ENCODE measurements at places on chromosomes 5 and 9.

GRCh38 chr5:5149154-5149553 lies 9.0 kb downstream of the ADAMTS16 start:
- no peak for DNase-seq

- DNase-seq, result no peak
These were observed 215.8 kb downstream of the EDIL3 start for GRCh38 chr5:84168841-84169240.

DNA sequence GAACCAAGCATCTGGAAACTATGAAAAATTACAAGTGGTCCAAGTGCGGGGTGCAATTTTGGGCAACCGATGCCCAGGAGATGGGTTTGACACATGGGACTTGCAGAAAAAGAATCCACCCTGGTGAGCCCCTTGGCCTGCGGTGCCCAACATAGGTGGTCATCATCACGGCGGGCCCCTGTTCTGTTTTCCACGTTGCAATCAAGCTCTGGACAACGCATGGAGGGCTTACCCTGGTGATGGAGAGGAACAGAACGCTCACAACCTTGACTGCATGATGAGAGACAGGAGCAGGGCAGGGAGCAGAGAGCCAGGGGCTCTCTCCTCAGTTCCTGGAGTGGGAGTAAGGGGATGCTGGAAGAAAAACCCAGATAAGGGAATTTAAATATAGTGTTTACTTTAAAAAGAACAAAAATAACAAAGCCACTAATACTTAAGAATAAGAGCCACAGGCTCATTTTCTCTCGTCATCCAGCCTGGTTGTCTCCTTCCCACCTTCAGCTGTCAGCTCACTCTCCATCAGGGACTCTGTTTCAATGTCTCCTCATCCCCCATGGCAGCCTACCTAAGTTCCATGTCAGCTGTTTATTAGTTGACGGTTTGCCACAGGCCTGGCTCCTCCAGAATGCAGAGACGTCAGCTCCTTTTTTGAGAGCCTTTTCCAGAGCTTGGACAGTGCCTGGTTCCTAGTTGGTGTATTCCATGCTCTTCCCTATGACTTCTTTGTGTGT lies 172.1 kb downstream of the GADD45G start:
- no peak for DNase-seq

- DNase-seq, result no peak
These were observed 238.5 kb downstream of the KDM4C start for GRCh38 chr9:6996061-6996854.

GRCh38 chr5:116424951-116425350 lies 149.7 kb downstream of the SEMA6A start:
- DNase-seq, result no peak

GRCh38 chr9:121466142-121466541 lies 33.5 kb downstream of the GGTA1 start:
- no peak for DNase-seq

DNA sequence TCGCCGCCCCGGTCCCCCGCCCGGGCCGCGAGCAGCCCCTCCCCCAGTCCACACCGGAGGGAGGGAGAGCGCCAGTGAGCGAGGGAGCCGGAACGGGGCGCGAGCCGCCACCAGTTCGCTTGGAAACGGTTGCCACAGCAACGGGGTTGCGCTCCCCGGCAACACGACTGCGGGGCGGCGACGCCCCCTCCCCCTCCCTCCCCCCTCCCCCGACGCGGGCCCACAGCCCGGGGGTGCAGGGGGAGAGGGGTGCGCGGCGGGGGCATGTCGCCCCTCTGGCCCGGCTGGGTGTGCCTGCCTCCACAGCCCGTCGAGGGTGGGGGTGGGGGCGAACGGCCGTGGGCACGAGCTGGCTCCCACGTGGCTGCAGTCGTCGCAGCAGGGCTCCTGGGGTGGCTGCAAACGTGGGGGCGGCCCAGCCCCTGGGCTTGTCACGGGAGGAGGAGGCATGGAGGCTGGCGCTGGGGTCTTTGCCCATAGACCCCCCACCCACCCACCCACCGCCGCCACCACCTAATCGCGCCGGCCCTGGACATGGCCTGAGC lies 524 bp downstream of the PRR7 start:
- DNase-seq, result peak; percentile 87

DNA sequence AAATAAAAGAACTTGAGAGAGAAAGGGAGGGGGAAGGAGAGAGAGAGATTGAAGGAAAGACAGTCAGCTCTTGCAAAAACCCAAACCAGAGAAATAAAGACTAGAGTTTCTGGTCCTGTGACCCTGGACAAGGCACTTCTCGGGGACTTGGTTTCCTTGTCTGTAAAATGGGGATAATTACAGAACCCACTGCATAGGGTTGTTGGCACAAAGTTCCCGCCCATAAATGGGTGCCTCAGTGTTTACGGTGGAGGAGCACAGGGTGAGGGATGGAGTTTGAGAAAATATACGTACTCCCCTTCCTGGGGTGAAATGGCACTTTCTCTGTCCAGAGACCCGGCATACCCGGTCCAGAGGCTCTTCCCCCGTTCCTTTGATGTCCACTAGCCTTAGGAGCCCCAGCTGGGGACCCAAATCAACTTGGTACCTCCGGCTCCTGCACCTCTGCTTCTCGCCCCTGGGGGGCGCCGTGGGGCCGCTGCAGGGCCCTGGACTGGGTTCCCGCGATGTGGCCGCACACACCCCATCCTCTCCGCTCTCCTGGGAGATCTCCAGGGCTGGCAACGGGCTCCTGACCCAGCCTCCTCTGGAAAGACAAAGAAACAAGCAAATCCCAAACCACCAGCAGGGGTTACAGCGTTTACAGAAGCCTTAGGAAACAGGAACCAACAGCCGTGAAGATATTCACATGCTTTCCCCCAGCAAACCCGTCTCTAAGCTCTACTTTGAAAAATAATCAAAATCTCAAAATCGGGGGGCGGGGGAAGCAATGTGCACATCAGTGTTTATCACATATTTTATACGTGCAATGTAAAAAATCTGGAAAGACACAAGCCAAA lies 26.3 kb downstream of the PTGES start:
- peak; percentile 53 for DNase-seq

DNA sequence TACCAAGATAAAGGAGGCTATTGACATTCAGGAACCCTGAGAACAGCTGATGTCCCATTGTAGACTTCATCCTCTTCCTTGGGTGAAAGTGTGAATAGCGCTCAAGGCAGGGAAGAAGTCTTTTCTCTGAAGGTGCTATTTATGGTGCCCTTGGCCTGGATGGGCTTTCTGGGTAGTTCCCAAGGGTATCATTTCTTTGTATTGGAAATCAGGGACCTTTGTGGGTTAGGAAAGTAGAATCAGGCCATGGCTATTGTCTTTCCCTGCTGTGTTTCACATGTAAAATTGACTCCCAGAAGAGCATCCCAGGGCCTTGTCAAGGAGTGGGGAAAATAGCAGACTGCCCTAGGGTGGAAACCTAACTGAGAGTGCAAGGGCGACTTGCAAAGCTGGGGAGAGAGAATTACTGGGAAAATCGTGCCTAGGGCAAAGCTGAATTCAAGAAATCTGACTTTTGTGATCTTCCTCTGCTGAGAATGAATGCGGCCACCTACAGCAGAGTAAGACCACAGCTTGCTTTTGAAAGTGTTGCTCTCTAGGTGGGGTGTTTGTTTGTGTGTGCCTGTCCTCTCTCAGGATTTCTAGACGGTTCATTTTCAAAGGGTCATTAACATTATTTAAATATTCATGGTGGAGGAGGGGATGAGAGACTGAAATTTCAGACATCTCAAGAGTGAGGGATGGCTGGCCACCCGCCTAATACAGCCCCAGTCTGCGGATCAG lies 160.6 kb downstream of the C9orf152 start:
- DNase-seq, result no peak

DNA sequence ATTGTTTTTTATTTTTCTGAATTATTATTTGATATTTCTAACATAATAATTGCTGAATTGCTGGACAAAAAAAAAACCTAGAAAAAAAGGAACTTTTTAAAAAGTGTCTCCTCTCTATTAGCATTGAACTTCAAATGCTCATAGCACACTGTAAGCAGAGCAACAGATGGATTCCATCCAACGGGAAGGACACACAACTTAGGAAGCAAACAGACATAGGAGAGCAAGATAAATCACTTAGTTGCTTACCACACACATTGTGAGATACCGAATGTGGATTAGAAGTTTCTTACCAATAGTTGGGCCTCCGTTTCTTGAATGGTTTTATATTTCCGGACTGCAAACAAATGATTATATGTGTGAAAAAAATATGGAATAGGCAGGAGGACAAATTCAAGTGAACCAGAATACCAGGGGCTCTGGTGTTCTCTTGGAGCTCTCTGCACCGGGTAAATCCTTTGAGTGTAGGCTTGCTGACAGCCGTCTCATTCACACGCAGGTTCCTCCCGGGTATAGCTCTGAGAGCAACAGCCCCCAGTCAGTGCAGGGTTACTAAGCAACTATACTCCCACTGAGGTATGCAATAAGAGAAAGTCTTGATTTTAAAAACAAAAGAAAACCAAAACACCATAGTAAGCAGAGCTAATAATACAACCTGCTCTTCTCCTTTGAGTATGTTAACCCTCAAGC lies 217.6 kb downstream of the TMEM167A start:
- DNase-seq, result no peak

- DNase-seq, result no peak
These were observed 299.6 kb downstream of the EPB41L4A start for GRCh38 chr5:112119508-112119907.

DNA sequence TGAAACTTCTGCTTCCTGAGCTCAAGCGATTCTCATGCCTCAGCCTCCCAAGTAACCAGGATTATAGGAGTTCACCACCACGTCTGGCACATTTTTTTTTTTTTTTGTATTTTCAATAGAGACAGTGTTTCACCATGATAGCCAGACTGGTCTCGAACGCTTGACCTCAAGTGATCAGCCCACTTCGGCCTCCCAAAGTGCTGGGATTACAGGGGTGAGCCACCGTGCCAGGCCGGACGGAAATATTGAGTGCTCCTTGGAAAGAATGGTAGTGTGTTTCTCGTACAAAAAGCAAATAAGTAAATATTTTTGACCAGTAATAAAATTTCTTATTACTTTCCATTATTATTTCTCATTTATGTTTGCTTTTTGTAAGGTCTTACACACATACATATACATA lies 1307.9 kb upstream of the CDH6 start:
- DNase-seq, result no peak

- DNase-seq, result no peak
These were observed 70.0 kb downstream of the IRX2 start for GRCh38 chr5:2681476-2681875.

- DNase-seq, result no peak
These were observed 27.5 kb downstream of the CDH6 start for GRCh38 chr5:31221001-31221400.

- no peak for DNase-seq
These were observed 228.8 kb upstream of the ZNF462 start for GRCh38 chr9:106634183-106634582.

DNA sequence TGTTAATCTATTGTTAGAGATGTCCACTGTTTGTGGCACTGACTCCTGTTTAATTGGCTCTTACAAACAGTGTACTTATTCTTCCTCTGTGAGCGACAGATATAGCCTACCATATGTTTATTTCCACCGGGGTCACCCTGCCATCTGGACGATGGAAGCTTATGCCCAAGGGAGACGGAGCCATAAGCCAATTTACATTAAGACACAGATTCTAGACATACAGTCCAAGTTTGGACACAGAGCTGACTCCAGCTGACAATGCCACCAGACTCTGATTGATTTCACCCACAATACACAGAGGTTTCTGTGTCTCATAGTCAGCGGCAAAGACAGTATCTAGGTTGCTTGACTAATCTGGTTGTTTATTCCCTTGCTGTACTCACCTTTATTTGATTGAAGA lies 198.9 kb downstream of the ENC1 start:
- no peak for DNase-seq

- no peak for DNase-seq
These were observed 48.1 kb upstream of the SH3PXD2B start for GRCh38 chr5:172502410-172502809.

GRCh38 chr5:32720300-32720699 lies 9.2 kb downstream of the NPR3 start:
- no peak for DNase-seq

DNA sequence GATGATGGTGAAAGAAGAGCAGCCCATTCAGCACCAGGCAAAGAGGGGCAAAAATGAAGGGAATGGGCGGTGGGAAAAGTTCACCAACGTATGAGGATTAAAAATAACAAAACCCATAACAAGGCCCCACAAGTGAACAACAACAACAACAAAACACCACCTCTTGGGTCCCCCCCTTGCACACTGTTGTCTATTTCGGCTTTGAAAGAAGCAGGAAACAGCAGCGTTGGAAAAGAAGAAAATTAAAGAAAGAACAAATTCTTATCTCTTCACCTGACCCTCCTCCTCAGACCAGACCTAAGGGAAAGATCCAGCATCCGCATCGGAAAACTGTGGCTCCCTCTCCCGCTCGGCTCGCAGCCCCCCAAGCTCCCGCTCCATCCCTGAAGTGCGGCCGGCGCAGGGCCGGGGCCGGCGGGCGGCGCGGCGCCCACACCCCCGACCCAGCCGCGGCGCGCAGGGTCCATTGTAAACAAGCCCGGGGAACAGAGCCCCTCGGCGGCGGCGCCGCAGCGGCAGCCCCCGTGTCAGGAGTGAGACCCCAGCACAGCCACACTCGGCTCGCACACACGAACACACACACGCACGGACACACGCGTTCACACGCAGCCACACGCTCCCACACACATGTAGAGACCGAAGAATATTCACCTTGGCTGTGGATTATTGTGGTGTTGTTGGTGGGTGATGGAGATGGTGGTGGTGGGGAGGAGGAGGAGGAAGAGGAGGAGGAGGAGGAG lies 535 bp downstream of the RFX3 start:
- no peak for DNase-seq

- no peak for DNase-seq
These were observed 146.1 kb downstream of the MAST4 start for GRCh38 chr5:66742083-66742895.

GRCh38 chr9:134314950-134315715 lies 11.1 kb upstream of the RXRA start:
- DNase-seq, result no peak

- DNase-seq, result no peak
These were observed 137.7 kb downstream of the PRELID2 start for GRCh38 chr5:145697251-145697990.

- DNase-seq, result no peak
These were observed 2.6 kb upstream of the GTF3C5 start for GRCh38 chr9:133028221-133028620.

- peak; percentile 20 for DNase-seq
These were observed 205.6 kb upstream of the ZNF608 start for GRCh38 chr5:124952079-124952478.

GRCh38 chr5:122774519-122774860 lies 390 bp upstream of the SNX2 start:
- DNase-seq, result no peak

DNA sequence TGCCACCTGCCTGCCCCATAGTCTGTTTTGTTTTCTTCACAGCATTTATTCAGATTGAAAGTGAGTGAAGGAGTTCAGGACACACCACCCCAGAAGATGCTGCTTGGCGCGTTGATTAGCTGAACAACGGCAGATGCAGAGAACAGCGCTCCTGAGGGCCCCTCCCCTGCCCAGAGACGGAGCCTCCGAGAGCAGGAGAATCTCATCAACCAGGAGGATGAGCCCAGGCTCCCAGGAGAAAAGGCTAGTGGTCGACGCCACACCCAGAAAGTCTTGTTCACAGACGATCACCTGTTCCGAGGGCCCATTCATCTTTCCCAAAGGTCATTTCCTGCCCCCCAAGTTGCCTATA lies 180.4 kb upstream of the PPP1R26 start:
- DNase-seq, result no peak

- DNase-seq, result no peak
These were observed 133.5 kb downstream of the MED27 start for GRCh38 chr9:131946180-131946579.

GRCh38 chr5:36272136-36272690 lies 29.5 kb downstream of the RANBP3L start:
- no peak for DNase-seq
